ENCODE measurements at places on chromosomes 7 and 10.

DNA sequence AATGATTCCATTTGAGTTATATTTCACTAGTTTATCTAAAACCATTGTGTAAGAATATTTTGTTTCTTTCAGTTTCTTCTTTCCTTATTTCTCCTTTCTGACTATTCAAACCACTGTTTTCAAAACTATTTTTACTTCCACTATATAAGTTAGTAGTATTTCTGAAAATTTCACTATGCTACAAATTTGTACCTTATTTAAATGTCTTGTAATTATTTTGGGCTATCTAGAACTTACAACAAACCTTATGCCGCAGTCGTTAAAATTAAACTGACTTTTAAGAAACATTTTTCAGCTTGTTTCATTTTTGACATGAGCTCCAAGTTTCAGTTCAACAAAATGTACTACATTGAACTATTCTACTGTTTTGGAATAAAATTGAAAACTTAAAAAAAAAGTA is 1.8 kb downstream of the TFEC start:
- no peak for DNase-seq

DNA sequence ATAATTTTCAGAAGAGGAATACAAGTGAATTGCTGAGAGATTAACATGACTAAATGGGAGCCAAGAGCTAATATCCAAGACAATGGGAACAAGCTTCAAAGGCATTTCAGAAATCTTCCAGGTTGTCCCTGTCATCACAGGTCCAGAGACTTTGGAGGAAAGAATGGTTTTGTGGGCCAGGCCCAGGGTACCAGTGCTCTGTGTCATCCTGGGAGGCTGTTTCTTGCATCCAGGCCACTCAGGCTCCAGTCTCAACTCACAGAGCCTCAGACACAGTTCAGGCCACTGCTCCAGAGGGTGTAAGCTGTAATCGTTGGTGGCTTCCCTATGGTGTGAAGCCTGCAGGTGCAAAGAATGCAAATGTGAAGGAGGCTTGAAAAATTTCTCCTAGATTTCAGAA is 170.4 kb upstream of the NRG3 start:
- DNase-seq: no peak

DNA sequence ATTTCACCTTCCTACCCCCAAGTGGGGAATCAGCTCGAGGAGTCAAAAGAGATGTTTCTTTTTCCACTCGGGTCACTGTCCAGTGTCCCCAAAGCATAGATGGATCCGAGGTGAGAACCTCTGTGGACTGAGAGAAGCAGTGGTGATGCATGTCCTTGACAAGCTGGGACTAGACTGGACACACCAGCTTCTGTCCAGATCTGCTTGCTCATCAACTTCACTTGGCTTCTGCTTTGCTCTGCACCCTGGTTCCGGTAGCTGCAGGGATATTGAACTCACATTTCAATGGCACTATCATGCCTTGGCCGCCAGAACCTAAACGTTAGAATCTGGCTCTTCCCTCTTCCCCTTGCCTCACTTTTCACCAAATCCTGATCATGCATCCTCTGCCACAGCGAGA is 50.3 kb upstream of the CXCL12 start:
- DNase-seq: no peak

GRCh38 chr7:143237366-143237765 is 15.5 kb downstream of the TAS2R40 start:
- DNase-seq: no peak

- no peak for DNase-seq
Observed at GRCh38 chr7:26850193-26850651, 14.2 kb downstream of the SKAP2 start.

DNA sequence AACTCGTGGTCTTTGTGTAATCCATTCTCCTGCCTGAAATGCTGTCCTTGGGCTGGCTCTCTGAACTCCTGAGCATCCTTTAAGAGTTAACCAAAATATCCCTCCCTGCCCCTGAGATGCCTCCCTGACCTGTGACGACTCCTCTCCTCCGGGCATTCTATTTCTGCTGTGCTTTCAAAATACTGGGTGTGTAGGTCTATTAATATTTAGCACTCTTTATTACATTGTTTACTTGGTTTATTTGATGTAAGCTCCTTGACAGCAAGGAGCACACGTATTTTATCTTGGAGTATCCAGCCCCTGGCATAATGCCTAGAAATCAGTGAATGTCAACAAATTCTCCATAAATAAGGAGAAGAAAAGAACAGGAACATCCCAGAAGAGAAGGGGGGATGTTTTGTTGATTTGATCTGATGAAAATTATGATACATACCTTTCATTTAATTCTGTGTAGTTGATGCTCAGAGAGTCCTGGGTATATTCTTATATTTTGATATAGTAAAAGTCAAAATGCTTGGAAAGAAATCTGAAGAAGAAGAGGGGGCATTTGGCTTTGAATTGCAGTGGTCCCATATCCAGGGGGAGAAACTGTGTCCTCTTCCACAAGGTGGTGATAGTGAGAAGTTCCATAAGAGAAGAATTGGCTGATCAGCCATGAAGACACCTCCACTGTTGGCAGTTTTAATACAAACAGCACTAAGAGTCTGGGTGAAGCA is 107.7 kb upstream of the MPP7 start:
- DNase-seq: no peak

DNA sequence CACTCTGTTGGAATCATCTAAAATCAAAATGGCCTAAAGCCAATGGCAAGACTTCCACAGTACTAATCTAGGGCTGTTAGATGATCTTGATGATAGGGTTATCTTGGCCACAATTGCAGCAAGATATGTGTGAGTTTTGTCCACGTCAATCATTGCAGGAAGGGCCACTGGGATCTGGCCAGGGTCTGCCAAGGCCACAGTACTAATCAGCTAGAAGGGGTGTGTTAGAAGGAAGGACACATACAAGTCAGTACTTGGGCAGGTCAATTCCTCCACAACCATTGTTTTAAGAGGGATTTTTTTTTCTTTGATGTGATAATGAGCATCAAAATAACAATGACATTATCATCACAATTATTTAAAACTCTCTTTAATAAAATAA is 1.6 kb downstream of the LMOD2 start:
- DNase-seq: no peak

GRCh38 chr7:12488341-12488740 is 82.2 kb upstream of the SCIN start:
- DNase-seq: peak; percentile 90

DNA sequence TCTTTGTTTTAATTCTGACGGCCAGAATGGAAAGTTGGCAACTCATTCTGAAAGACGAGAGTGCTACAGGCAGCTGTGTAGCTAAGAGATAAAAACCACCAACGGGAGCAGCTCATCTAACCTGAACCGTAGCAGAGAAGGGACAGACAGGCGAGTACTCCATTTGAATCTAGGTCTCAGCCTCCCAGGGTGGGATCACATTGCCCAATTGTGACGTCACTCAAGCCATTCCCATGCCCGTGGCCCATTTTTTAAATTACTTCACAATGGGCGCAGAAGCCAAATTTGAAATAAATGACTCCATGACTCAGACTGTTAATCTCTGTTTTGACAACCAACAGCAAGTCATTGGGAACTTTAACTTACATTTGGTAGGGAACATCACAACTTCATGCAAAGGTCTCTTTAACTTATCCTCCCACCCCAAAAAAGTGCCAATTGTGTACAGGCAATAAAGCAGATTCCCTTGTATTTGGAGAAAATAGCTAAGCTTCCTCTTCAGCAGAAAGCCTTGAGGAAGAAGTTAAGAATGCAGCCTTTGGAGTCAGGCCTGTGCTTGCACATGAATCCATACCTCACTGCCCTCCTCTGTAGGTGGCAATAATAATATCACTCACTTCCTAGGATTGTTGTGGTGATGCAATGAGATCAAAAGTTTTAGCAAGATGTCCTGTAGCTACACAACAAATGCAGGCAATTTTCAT is 93.2 kb upstream of the KIF5B start:
- DNase-seq: no peak

- DNase-seq: no peak
Observed at GRCh38 chr7:147081117-147081516, 964.5 kb downstream of the CNTNAP2 start.

DNA sequence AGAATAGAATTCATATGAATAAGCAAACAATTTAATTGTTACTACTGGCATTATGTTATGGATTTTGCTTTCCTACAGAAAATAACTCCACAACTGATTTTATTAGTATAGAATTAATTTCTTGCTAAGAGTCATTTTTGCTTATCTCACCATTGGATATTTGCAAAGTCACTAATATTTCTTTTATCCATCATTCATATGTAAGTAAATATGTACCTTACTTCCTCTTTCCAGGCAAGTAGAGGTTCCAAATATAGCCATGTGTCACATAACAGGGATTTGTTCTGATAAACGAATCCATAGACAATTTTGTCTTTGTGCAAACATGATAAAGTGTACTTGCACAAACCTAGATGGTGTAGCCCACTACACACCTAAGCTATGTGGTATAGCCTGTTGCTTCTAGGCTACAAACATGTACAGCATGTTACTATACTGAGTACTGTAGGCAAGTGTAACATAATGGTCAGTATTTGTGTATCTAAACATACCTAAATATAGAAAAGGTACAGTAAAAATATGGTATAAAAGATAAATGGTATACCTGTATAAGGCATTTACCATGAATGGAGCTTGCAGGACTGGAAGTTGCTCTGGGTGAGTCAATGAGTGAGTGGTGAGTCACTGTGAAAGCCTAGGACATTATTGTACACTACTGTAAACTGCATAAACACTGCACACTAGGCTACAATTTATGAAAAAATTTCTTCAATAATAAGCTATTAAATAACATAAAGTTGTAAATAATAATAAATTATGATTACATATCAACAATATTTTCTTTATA is 18.3 kb downstream of the KLLN start:
- no peak for DNase-seq

GRCh38 chr7:31051598-31052486 is at the start of gene ADCYAP1R1:
Gene ADCYAP1R1, plus strand, starts transcription at chr7:31052308. Its CDS starts 10,957 bp downstream, at chr7:31063265.
- DNase-seq: peak; percentile 91

DNA sequence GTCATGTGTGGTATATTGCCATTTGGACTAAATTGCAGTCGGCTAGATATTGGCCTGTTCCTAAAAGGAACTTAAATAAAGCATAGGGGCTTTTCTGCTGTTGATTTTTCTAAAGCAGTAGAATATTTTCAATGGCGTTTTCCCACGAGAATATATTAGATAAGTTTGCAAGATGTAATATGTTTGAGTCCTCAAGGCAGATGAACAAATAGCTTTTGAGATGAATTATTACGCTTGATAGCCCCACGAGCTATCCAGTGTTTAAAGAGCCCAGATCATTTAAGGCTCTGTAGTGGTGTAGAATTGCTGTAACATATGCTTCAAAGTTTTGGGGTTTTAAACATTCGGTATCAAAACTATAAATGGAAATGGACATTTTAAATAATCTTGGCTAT is 2.9 kb downstream of the CELF2 start:
- no peak for DNase-seq

DNA sequence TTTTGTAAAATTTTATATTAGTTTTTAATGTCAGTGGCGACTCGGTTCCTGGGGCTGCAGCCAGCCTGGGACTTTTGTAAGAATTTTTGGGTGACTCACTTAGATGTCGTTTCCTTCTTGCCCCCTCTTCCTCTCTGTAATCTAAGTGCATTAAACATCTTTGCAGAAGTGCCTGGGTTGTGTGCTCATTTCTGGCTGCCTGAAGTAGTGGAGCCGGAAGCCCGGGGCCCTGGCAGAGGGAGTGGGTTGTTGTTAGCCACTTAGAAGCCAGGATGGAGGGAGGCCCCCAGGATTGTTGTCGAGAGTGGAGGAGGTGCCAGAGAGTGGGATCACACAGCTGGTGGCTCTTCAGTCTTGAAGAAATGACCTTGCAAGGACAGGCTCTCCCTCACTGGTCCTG is 11.0 kb upstream of the TRIM8 start:
- DNase-seq: no peak

GRCh38 chr10:119803264-119803663 is 69.4 kb downstream of the MCMBP start:
- DNase-seq: no peak

GRCh38 chr10:18759575-18759974 is 100.3 kb downstream of the ARL5B start:
- DNase-seq: no peak

DNA sequence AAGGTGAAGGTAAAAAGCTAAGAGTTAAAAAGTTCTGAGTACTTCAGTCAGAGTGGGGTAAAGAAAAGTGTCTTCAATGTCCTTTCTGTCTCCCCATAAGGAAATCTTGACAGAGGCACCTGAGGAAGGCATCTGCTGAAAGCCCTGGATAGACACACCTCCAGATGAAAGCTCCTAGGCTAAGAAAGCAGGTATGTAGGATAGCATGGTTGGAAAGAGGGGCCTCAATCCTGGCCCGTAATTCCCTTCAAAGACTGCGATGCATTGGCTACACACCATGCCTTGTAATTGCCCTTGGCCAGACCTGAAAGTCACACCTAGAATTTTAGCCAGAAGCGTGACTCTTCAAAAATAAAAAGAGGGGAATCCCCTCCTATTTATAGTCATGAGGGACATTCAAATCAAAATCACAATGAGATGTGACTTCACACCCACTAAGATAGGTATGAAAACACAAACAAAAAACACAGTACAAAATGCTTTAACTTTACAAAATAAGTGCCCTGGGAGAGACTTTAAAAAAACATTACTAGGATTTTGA is 809.7 kb downstream of the IPMK start:
- DNase-seq: no peak

- no peak for DNase-seq
Observed at GRCh38 chr7:67856046-67856445, 859.4 kb downstream of the TYW1 start.

GRCh38 chr10:58351616-58352578 is 17.1 kb downstream of the UBE2D1 start:
- DNase-seq: no peak

DNA sequence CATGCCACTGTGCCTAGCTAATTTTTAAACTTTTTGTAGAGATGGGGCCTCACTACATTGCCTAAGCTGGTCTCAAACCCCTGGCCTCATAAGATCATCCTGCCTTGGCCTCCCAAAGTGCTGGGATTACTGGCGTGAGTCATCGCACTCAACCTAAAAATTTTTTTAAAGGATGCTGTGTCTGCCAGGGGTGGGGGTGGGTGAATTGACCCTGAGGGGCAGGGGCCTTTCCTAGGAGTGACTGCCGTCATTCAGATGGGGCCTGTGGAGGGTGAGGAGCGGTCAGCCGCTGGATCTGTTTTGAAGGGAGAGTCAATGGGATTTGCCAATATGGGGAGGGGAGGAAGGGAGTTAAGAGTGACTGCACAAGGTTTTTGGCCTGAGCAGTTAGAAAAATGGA is 89.4 kb downstream of the C10orf105 start:
- DNase-seq: no peak

DNA sequence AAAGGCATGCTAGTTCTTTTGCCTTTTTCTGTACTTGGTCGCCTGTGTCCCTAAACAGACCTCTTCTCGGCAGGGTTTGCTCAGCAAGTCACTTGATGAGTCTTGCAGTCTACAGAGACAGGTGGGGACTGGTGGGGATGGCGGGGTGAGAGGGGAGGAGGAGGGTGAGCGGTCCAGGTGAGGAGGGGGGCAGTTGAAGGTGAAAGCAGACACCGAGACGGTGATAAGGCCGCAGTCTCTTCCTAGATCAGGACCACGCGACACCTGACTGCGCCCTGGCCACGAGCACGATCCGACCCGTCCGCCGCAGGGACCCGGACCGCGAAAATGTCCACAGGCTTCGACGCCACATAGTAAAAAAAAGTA is 566 bp downstream of the ASNS start:
- peak; percentile 54 for DNase-seq

GRCh38 chr7:44154703-44155102 is 13.6 kb upstream of the MYL7 start:
- no peak for DNase-seq
